KG1 (cell line): ENCODE measurements at places on chromosomes 12 and 14.

GRCh38 chr14:71554959-71555612 lies 377.1 kb upstream of the RGS6 start:
- DNase-seq = no peak

GRCh38 chr12:90036637-90037036 lies 328.0 kb upstream of the ATP2B1 start:
- DNase-seq = no peak

DNA sequence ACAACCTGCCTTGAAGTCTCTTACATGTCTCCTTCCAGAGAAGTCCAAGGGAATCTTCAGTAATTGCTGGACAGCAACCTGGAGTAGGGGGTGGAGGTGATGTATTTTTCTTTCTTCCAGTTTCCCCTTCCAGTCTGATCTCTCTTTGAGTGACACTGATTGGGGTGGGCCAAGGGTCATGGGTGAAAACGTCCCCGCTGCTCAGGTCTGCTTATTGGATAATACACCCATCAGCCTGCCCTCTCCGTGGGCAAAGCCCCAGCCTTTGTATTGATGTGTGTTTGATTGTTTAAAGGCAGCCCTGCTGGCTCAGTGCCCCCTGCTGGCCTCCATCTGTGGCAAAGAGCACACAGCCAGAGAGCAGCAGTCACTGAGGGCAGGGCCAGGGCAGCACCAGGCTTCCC lies 35.7 kb upstream of the ATP2A2 start:
- DNase-seq = no peak

DNA sequence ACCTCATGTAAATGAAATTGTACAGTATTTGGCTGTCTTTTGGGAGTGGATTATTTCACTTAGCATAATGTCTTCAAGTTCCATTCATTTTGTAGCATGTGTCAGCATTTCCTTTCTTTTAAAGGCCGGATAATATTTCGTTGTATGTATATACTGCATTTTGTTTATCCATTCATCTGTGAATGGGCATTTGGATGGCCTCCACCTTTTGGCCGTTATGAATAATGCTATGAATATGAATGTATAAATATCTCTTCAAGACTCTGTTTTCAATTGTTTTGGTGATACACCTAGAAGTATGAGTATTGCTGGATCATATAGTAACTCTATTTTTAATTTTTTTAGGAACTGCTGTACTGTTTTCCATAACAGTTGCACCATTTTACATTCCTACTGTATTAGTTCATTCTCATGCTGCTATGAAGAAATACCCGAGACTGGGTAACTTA lies 164.9 kb downstream of the DYRK2 start:
- DNase-seq = no peak

GRCh38 chr14:53741479-53742232 lies 215.0 kb downstream of the BMP4 start:
- no peak for DNase-seq

- DNase-seq = no peak
Observed at GRCh38 chr14:100393362-100393761, 70.2 kb downstream of the SLC25A47 start.

DNA sequence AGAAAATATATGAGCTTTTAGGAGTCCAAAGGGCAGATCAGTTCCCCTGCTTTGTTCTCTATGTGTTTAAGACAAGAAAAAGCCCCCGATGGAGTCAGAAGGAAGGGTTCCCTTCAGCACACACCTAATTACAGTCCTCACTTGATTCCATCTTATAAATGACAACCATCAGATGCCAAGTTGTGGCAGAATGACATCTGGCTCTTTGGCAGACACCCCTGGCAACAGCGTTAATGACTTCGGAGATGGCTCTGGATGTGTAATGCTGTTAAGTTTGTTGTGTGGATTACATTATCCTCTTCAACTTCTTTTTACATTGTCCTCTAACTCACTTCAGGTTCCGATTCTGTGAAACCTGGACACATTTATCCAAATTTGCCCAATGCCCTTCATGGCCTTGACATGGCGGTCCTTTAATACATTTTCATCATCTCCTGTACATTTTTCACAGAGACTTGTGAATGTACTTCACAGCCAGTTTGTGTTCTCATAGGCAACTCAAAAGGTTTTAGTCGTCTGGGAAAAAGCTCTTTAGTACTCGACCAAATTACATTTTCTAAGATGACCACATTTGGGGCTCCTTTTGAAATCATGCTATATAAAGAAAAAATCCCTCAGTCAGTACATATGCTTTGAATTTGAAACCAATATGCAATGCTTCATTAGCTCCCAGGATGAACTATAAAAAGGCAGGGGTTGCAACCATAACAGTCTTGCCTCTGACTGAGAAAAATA lies 667.8 kb downstream of the NOVA1 start:
- DNase-seq = no peak

DNA sequence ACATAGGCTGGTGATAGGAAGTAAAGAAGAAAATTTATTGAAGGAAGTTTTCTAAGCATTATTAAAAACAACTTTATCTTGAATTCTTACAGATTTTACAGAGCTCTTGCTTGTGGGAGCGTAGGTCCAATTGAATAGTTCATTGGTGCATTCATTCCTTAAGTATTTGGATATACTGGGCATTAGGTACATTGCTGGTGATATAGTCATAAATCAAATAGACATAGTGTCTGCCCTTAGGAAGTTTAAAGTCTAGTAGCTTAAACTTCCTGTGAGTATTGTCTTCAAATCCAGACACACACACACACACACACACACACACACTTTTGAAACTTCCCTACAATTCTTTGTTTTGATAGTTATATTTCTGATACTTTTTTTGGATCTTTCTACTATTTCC lies 226.7 kb downstream of the FUT8 start:
- no peak for DNase-seq

DNA sequence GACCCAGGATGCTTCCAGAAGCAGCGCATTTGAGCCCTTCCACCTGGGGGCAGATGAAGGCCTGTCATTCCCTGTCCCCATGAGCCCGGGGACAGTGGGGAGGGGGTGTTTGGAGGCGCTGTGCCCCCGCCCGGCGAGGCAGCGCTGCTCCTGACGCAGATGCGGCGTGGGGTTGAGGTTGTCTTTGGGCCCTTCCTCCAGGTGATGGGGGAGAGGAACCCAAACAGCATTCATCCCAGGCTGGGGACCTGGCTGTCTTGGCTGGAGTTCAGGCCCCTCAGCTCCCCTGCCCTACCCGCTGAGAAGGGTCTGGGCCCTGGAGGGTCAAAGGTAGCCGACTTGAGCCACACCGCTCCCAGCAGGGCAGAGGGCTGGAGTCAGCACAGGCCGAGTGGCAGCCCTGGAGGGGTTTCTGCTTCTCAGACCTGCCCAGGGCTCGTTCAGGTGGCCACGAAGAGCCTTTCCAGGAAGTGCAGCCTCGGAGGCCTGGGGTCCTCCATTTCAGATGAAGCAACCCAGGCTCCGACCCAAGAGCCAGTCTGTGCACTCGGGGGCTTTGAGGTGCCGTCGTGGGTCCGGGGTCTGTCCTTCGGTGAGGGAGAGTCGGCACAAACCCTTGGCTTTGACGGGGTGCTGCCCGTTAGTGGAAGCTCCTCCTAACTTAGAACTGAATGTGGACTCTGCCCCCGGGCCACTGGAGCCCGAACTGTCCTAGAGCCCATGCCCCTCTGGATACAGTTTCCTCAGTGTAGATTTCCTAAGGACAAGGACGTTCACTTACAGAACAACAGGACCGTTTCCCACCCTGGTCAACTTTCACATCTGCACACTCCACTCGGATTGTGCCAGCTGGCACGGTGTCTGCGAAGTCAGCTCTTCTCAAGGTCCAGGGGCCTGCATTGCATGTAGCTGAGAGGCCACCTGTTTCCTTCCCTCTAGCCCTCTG lies 16.1 kb downstream of the ACADS start:
- DNase-seq = no peak

DNA sequence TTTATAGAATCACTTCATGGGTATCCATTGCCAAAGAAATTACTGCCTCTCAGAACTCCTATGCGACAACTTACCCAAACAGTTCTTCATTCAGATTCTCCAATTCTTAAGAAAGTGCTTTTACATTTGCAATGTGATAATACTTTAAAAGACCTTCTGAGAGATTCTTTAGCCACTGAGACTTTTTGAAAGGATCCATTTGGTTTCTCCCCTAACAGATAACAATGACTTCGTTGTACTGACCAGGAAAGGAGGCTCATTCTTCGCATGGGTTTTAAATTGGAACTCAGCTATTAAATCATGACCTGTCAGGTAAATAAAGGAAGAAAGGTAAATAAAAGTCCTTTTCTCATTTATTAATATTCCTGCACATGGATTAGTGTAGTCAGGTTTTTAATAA lies 14.8 kb downstream of the ITPR2 start:
- no peak for DNase-seq

DNA sequence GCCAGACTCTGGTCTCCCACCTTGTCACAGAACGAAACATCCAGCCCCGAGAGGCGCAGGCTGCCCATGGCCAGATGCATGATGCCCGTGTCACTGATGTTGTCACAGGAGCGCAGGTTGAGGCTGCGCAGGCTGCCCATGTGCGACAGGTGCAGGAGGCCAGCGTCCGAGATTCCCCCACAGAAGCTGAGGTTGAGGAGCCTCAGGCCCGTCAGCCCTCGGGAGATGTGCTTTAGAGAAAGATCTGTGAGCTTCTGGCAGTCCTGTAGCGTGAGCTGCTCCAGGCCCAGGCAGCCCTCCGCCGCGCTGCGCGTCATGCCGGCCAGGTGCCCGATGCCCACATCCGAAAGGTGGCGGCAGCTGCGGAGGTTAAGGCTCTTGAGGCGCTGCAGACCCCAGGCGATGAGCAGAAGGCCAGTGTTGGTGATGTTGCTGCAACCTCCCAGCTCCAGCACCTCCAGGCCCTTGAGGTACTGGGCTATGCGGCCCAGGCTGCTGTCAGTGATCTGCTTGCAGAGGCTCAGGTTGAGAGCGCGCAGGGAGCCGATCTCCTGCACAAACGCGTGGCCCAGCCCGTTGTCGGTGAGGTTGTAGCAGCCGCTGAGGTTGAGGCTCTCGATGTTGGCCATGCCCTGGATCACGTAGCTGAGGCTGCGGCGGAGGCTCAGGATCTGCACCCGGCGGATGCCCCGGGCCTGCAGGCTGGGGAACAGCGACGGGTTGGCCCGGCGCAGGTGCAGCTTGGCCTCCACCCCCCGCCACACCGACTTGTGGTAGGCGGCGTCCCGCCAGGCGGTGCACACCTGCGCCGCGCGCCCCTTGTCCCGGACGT lies 991 bp downstream of the FBXL14 start:
- DNase-seq = no peak

DNA sequence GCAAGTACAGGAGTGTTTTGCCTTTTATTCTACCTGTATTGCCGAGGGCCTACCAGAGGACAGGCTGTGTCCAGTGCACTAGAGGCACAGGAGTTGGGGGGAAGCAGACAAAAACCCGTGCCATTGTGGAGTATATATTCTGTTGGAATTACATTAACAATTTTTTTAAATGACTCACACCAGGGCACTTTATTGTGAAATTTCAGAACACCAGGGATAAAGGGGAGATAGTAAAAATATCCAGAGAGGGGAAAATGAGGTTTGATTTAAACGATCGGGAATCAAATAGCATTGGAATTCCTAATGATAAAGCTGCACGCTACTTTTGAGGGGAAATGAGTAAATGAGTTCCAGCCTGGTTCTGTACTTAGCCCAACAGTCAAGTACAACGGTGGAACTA lies 123.2 kb downstream of the PELI2 start:
- DNase-seq = no peak

- no peak for DNase-seq
Observed at GRCh38 chr14:36717363-36717762, 55.7 kb downstream of the PAX9 start.

DNA sequence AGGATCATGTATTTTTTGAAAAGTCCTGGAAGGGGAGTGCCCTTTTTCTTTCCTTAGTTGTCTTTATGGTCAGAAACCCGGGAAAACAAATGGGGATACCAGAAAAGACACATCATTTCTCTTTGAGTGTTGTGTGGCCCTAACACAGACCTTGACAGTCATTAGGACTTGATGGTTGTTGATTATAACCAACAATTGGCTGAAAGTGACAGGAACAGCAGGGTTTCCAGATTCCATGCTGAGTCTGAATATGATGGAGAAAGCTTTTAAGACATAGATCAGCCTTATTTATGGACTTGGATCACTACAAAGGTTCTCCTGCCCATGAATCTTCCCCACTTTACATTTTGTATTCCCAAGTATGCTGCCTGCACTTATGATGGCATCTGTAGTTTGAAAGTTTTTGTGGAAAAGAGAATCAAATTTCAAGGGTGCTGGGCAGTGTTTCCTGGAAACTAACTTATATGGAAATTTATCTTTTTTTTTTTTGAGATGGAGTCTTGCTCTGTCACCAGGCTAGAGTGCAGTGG lies 30.4 kb downstream of the POLR3B start:
- no peak for DNase-seq

GRCh38 chr12:110697236-110697635 lies 8.3 kb upstream of the HVCN1 start:
- DNase-seq = no peak

DNA sequence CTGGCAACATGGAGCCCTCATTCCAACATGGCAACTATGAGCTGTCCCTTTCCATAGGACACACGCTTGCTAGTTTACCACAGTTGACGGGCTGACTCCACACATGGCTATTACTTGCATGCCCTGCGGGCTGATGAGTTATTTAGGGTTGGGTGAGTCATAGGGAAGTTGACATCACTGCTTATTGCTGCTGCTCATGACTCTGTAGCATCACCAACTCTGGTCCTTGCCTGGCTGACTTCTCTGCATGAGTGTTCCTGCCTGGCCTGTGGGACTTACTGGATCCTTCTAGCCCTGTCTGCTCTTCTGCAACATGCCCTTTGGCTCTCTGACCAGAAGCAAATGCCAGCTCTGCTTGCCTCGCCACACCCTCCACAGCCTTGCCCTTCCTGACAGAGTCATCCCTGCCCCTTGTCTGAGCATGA lies 199.5 kb downstream of the ANO6 start:
- DNase-seq = no peak

- no peak for DNase-seq
Observed at GRCh38 chr12:89454080-89454848, 70.3 kb downstream of the GALNT4 start.

DNA sequence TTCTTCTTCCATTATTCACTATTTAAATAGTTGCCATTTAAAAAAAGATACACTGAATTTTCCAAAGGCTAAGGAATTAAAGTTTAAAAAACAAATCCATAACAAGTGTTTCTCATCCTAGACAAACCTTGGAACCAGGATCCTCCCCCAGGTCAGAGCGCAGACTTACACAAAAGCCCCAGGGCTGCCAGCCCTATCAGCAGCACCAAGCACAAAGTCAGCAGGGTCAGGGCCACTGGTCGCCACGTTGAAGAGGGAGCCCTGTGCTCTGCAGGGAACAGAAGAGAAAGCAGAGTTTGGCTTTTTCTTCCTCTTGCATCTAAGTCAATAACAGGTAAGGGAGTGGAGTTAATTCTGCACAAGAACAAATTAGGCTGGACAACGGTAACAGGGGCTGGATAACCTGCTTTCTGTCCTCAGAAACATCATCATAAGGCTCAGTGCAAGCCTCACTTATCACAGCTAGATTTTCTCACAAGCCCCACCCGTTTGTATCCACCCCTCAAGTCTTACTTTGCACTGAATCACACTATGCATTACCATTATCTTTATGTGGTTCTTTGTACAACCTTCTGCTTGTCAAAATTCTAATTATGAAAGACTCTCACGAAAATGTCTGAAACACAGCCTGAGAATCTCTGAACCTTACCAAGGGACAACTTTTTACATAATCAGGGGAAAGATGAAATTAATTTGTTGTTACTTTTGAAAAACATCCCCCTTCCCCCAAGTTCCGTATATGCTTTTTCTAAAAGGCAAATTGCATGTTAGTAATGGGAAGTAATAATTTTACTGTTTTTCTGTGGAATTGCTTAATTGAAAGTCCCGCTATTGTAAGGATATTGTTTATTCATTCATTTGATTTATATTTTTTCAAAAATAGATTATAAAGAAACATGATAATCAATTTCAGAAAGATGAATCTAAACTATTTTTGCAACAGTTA lies 9.6 kb downstream of the CLEC1A start:
- no peak for DNase-seq
